ENCODE measurements at places on chromosomes 3 and 15. TPM values are rescaled to one million over a fixed set of nuclear protein-coding genes. Genes with fewer than 3 reads are reported as not detected.

DNA sequence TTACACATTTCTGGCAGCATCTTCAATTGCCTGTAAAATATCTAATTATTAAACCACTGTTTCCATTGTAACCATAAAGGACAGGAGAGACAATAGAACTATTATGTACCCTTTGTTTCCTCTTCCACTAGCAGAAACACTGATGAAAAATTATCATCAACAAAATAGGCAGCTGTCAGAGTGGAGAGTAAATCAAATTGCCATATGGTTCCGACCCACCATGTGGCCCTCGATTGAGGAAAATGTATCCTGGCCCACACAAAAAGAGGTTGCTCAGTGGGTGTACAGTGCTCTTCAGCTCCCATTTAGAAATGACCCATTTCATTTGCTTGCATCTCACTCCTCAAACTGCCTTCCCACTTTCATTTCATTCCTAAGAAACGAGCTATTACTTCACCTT lies 570.6 kb upstream of the UBE2E2 start:
- no peaks in the 10 kb centered on the region for H3K27me3 ChIP-seq
- H3K36me3 ChIP-seq = no peaks in the 10 kb centered on the region
- no peak overlapping the region for H3K27ac ChIP-seq
- H3K4me3 ChIP-seq = no peak overlapping the region
- DNase-seq = no peak

- H3K27ac ChIP-seq = no peak overlapping the region
- no peak for DNase-seq
- no peak overlapping the region for H3K4me3 ChIP-seq
- no peaks in the 10 kb centered on the region for H3K36me3 ChIP-seq
- H3K27me3 ChIP-seq = no peaks in the 10 kb centered on the region
Measured at GRCh38 chr3:149462581-149463011, 11.9 kb upstream of the TM4SF4 start.

- H3K27me3 ChIP-seq = no peaks in the 10 kb centered on the region
- H3K4me3 ChIP-seq = no peak overlapping the region
- H3K4me1 ChIP-seq = no peaks in the 10 kb centered on the region
- no peak for DNase-seq
- no peaks in the 10 kb centered on the region for H3K36me3 ChIP-seq
Measured at GRCh38 chr3:156217674-156218352, 97.4 kb downstream of the KCNAB1 start.

DNA sequence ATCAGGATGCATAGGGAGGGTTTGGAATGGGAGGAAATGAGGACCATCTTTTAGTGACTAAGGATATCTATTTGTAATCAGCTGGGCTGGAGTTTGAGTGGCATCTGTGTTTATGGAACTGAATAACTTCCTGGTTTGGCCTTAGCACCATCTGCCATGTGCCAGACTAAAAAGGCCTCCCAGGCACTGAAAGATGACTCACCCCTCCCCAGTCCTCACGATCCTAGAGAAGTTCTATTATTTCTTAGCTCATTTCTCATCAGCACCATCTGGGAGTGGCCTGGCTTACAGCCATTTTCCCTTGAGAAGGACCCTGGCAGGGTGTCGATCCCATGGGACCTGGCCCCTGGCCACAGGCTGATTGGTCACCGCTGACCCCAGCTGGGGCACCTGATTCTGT lies 23.9 kb upstream of the CTXND1 start:
- H3K27me3 ChIP-seq = no peaks in the 10 kb centered on the region
- H3K27ac ChIP-seq = no peak overlapping the region
- no peaks in the 10 kb centered on the region for H3K36me3 ChIP-seq
- H3K4me1 ChIP-seq = no peaks in the 10 kb centered on the region
- no peak overlapping the region for H3K4me3 ChIP-seq

GRCh38 chr15:74788683-74789151 lies 6.8 kb downstream of the CSK start:
- no peaks in the 10 kb centered on the region for H3K27me3 ChIP-seq
- peak overlapping the region; percentile 99 for H3K27ac ChIP-seq
- H3K4me1 ChIP-seq = peaks cover 100% of the 10 kb centered on the region
- H3K4me3 ChIP-seq = peak overlapping the region; percentile 27
- DNase-seq = no peak

GRCh38 chr3:8313560-8314267 lies 187.9 kb upstream of the LMCD1 start:
- DNase-seq = no peak
- H3K4me1 ChIP-seq = no peaks in the 10 kb centered on the region
- no peak overlapping the region for H3K27ac ChIP-seq
- H3K4me3 ChIP-seq = no peak overlapping the region
- H3K27me3 ChIP-seq = no peaks in the 10 kb centered on the region

DNA sequence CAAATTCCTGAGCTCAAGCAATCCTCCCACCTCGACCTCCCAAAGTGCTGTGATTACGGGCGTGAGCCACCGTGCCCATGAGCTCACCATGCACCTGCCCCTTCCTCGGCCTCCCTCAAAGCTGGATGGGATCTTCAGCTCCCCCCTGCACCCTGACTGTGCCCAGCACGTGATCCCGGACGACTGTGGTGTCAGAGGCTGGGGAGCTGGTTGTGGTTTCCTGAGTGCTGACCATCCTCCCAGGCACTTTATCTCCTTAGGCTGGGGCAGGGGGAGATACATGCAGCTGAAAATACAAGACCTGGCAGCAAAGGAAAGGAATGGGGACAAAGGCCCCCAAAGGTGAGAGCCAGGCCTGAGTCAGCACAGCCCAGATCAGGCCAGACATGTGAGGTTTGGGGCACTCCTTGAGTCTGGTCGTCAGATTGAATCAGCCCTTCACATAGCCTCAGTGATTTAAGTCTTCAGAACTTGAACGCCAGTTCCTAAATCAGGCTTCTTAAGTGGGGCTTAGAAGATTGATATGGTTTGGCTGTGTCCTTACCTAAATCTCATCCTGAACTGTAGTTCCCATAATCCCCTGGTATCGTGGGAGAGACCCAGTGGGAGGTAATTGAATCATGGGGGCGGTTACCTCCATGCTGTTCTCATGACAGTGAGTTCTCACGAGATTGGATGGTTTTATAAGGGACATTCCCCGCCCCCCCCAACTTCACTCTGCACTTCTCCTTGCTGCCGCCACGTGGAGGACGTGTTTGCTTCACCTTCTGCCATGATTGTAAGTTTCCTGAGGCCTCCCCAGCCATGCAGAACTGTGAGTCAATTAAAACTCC lies 35.8 kb downstream of the PRKCD start:
- peaks cover 9% of the 10 kb centered on the region for H3K36me3 ChIP-seq
- no peaks in the 10 kb centered on the region for H3K27me3 ChIP-seq
- no peak overlapping the region for H3K4me3 ChIP-seq
- peak; percentile 42 for DNase-seq
- H3K27ac ChIP-seq = no peak overlapping the region
- H3K4me1 ChIP-seq = peaks cover 7% of the 10 kb centered on the region

DNA sequence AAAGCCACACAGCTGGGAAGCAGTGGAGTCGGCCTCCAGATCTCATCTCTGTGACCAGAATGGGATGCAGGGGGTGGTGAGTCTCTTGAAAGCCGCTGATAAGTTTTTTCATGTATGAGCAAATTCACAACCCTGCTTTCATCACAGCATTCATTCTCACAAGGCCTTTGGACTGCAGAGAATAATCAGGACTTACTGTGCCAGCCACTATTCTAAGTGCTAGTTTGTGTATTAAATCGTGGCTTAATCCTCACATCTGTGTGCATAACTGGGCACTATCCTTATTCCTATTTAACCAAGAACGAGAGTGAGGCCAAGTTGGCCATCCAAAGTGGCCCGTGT lies 64.2 kb upstream of the POLG start:
- H3K27ac ChIP-seq = no peak overlapping the region
- H3K4me3 ChIP-seq = no peak overlapping the region
- no peaks in the 10 kb centered on the region for H3K36me3 ChIP-seq
- no peak for DNase-seq
- peaks cover 16% of the 10 kb centered on the region for H3K4me1 ChIP-seq

DNA sequence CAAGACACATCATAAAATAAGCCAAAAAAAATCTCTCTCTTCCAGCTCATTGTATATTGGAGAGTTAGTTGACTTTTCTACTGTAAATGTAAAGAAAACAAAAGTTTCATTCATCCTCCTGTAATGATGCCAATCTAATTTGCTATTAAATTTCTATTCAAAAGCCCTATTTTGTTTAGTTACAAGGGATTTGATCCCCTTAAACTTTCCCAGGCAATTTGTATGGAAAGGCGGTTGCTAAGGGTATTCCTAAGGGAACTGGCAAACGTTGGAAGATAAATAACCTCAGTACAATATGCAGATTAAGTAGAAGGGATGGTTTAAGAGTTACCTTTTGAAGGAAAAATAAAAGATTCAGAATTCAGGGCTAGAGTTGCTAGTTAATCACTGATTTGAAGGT lies 352.7 kb downstream of the TIGIT start:
- H3K36me3 ChIP-seq = no peaks in the 10 kb centered on the region
- no peak for DNase-seq
- H3K4me1 ChIP-seq = peaks cover 5% of the 10 kb centered on the region
- H3K27me3 ChIP-seq = no peaks in the 10 kb centered on the region
- H3K27ac ChIP-seq = no peak overlapping the region
- no peak overlapping the region for H3K4me3 ChIP-seq

- DNase-seq = no peak
- H3K4me1 ChIP-seq = no peaks in the 10 kb centered on the region
- no peak overlapping the region for H3K4me3 ChIP-seq
Measured at GRCh38 chr15:62521396-62521795, 356.3 kb upstream of the C2CD4B start.

- H3K4me3 ChIP-seq = no peak overlapping the region
- H3K27ac ChIP-seq = no peak overlapping the region
- no peak for DNase-seq
- no peaks in the 10 kb centered on the region for H3K4me1 ChIP-seq
- no peaks in the 10 kb centered on the region for H3K36me3 ChIP-seq
Measured at GRCh38 chr15:26070095-26070532, 207.0 kb upstream of the ATP10A start.

DNA sequence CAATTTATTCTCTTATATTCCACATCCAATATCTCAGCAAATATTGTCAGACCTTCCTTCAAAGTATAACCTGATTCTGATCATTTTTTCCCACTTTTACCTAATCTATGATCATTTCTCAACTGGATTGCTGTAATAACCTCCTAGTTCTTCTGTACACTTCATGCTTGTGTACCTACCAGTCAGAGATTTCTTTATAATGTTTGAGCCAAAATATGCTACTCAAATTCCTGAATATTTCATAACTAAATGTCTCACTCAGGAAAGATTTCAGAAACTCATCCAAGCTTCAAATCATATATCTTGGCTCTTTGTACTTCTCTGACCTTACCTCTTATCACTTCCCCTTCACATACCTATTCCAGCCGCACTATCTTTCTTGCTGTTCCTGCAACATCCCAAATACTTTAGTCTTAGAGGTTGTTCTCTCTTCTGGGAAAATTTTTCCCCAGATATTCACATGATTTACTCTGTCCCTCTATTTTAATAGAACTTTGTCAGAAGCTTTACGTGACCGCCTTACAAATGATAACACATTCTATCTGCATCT lies 20.0 kb downstream of the BCHE start:
- H3K4me3 ChIP-seq = no peak overlapping the region
- H3K4me1 ChIP-seq = no peaks in the 10 kb centered on the region
- DNase-seq = no peak
- H3K27ac ChIP-seq = no peak overlapping the region
- no peaks in the 10 kb centered on the region for H3K27me3 ChIP-seq

DNA sequence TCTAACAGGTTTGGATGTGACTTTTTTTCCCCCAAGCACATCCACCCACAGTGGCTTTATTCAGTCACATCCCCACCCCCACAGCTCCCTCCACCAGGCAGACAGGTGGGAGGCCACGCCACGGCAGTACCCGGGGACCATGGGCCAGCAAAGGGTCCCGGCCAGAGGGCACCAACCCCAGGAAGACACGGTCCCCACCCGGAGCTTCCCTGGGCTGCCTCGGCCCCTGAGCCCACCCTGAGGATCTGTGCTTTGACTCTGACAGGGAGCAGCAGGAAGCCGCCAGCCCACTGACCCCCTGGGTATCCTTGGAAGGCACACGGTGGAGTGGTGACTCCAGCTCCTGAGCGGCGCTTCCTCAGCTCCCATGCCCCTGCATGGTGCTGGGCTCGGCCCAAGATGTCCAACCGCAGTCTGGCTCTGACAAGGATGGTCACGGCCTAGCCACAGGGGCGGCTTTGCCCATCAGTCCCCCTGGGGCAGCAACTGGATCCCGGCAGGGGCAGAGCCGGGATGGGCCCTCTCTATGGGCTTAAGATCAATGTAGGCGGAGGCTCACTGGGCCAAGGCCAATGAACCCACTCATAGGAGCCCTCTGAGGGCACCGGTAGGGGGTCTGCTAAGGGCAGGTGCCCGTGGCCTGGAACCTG lies 66.2 kb upstream of the TTBK2 start:
- H3K27me3 ChIP-seq = no peaks in the 10 kb centered on the region
- no peaks in the 10 kb centered on the region for H3K4me1 ChIP-seq
- DNase-seq = peak; percentile 62

DNA sequence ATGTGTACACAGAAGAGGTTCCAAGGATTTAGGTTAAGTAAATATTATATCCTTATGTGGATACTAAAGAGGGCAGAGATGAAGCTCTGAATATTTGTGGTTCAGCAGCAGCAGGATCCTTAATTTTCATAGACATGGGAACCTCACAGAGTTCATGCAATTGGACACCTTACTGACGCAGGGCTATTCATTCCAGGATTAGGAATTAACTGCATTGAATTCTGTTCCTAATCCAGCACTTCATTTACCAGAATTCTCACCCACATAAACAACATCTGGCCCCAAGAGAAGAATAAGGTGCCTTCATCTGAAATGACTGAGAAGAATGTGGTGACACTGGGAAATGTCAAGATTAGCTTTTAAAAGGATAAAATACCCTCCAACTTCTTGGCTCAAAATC lies 62.4 kb downstream of the ADAMTS9 start:
- H3K36me3 ChIP-seq = no peaks in the 10 kb centered on the region
- no peak overlapping the region for H3K4me3 ChIP-seq
- H3K4me1 ChIP-seq = no peaks in the 10 kb centered on the region
- no peak for DNase-seq

GRCh38 chr3:190721330-190721729 lies 141.2 kb downstream of the GMNC start:
- DNase-seq = no peak
- no peaks in the 10 kb centered on the region for H3K27me3 ChIP-seq
- H3K27ac ChIP-seq = no peak overlapping the region
- H3K4me3 ChIP-seq = no peak overlapping the region
- H3K36me3 ChIP-seq = no peaks in the 10 kb centered on the region
- H3K4me1 ChIP-seq = no peaks in the 10 kb centered on the region

- no peaks in the 10 kb centered on the region for H3K36me3 ChIP-seq
- H3K4me3 ChIP-seq = peak overlapping the region; percentile 67
- peak overlapping the region; percentile 81 for H3K27ac ChIP-seq
- no peaks in the 10 kb centered on the region for H3K27me3 ChIP-seq
Measured at GRCh38 chr3:100333970-100334487, 528 bp upstream of the NIT2 start.

The TERB2 gene
- not detected for total RNA-seq

The RTP3 gene
- not detected for total RNA-seq

The ABI3BP gene
- total RNA-seq = 91.1 TPM

The CHRNA3 gene
- 0.49 TPM for total RNA-seq

The CCDC9B gene
- total RNA-seq = 22.3 TPM

The ATP13A5 gene
- total RNA-seq = 2.9 TPM

The ALPK3 gene
- total RNA-seq = 13.9 TPM

The HESX1 gene
- total RNA-seq = 2.1 TPM

The CLDN16 gene
- 0.20 TPM for total RNA-seq

All from upper lobe of left lung (tissue), 6 donors.